ENCODE measurements at places on chromosomes 5 and 9. TPM values are rescaled to one million over a fixed set of nuclear protein-coding genes. Genes with fewer than 3 reads are reported as not detected.

Gene PPP3R2
- total RNA-seq: not detected

Gene LRRC19
- total RNA-seq: not detected

Gene FOXD4
- 0.38 TPM for total RNA-seq

Gene FOXD4L3
- total RNA-seq: not detected

Gene STPG3
- not detected for total RNA-seq

Gene CNTNAP3
- total RNA-seq: 11.7 TPM

Gene SPATA31D4
- total RNA-seq: not detected

Gene FYB1
- 80.6 TPM for total RNA-seq

Gene PCDHB7
- total RNA-seq: 1.2 TPM

Gene DBH
- not detected for total RNA-seq

Gene LCNL1
- not detected for total RNA-seq

Gene TCOF1
- total RNA-seq: 29.0 TPM

Gene UBTD2
- total RNA-seq: 20.9 TPM

Gene PDLIM4
- 16.3 TPM for total RNA-seq

Gene ENHO
- not detected for total RNA-seq

Gene SH3GL2
- total RNA-seq: not detected

Gene C9orf43
- total RNA-seq: 0.75 TPM

Gene DCP2
- 36.6 TPM for total RNA-seq

Gene ADRA1B
- total RNA-seq: 1.7 TPM

Gene FOXD4L5
- total RNA-seq: not detected

Gene CDX1
- not detected for total RNA-seq

Gene IGFBPL1
- not detected for total RNA-seq

All from subcutaneous adipose tissue (tissue), 4 donors.